CD4-positive, alpha-beta T cell treated with Interleukin-17A for 1 hour (primary cell): ENCODE measurements at places on chromosomes 16 and 17.

- DNase-seq = peak; percentile 90
Observed at GRCh38 chr16:11783319-11784037, 13.6 kb downstream of the ZC3H7A start.

- no peak for DNase-seq
Observed at GRCh38 chr17:77146882-77147281, 6.1 kb downstream of the SEC14L1 start.

GRCh38 chr16:88479793-88480760, 27.0 kb downstream of the ZFPM1 start:
- DNase-seq = peak; percentile 56

GRCh38 chr16:28604186-28604565, 5.7 kb downstream of the SULT1A1 start:
- no peak for DNase-seq

- DNase-seq = no peak
Observed at GRCh38 chr17:81091774-81092517, 57.0 kb downstream of the BAIAP2 start.

DNA sequence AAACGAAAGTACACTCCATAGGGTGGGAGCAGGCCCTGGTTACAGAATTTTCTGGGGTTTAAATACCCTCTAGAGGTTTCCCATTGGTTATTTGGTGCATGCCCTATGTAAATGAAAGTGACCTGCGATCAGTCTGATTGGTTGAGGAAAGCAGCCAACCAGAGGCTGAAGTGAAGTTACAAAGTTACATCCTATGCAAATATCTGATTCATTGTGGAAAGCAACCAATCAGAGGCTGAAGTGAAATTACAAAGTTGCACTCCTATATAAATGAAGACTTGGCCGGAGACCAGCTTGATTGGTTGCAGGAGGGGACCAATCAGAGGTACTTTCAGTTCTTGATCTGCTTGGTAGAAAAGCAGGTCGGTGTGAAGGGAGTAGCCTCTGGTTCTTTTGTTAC, 24.4 kb downstream of the NAA60 start:
- peak; percentile 5 for DNase-seq

GRCh38 chr16:66484453-66485213, 57.5 kb downstream of the BEAN1 start:
- DNase-seq = no peak

- no peak for DNase-seq
Observed at GRCh38 chr17:71398800-71399219, 722.0 kb upstream of the SOX9 start.

GRCh38 chr17:54948380-54948779, 20.1 kb downstream of the COX11 start:
- no peak for DNase-seq

GRCh38 chr16:883340-883739, 82.8 kb upstream of the GNG13 start:
- DNase-seq = no peak

DNA sequence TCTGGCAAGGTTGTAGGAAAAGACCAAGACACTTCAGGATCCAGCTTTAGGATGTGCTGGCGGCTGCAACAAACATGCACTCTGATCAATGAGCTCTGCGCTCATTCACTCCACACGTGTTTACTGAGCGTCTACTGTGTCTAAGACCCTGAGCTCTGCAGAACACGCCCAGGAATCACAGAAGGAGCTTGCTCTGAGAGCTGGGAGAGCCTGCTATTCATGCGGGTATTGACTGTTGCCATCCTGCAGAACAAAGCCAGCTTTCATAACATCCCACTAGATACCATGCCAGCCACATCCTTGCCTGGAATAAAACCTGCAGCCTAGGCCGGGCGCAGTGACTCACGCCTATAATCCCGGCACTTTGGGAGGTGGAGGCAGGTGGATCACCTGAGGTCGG, 44.1 kb downstream of the NXN start:
- DNase-seq = no peak

DNA sequence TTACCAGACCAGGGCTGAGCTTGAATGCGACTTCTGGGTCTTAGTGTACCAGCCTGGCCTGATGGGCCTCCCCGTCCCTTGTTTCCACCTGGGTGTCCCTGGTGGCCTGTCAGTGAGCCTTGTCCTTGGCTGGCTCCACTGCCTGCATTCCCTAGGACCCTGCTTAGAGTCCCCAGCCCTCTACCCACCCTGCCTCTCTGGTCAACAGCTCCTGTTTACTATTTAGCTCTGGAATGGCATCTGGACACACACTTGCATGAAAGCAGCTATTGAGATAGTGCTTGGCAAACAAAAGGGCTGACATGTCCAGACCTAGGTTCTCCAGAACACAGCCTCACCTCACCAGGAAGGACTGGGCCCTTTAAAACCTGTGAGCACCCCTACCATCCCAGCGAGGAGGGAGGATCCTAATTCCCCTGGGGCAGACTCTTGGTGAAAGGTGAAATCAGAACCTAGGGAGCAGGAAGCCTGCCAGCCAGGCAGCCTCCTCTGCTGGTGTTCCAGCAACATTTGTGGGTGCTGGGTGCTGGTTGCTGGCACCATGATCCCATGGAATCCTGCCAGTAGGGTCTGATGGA, 38.8 kb downstream of the RAI1 start:
- no peak for DNase-seq

- DNase-seq = no peak
Observed at GRCh38 chr17:74833501-74834377, 25.9 kb downstream of the GRIN2C start.

- no peak for DNase-seq
Observed at GRCh38 chr16:9112166-9112843, 20.9 kb downstream of the HAPSTR1 start.

DNA sequence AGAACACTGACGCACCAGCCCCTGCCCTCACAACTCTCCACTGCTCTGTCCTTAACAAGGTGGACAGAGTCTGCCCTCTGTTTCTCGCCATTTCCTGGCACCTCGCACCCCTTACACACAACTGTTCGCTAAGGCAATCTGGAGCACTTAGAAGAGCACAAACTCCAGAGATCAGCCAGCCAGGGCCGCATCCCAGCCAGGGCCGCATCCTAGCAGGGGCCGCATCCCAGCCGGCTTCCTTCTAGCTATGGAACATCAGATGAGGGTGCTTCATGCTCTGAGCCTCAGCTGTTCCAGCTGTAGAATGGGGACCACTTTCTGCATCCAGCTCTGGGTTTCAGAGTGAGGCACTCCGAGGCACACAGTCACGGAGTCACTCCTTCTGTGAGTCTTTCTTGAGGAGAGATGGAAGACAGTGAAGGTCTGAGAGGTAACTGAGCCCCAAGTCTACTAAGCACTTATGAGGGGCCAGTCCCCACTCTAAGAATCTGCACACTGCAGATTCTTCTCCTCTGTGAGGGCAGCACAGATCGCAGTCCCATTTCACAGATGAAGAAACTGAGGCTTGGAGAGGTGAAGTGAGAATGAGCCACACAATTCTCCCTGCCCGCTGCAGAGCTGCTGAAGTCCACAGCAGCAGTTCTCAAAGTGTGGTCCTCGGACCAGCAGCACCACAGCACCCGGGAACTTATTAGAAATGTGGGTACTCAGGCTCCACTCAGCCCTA, 20.9 kb downstream of the COTL1 start:
- no peak for DNase-seq
